Stimulated activated CD4-positive, alpha-beta T cell treated with anti-CD3 and anti-CD28 coated beads, Interleukin-2, amount 100 ng/mL, for 48 hours (primary cell): ENCODE measurements at places on chromosomes 3 and 15.

GRCh38 chr15:52730594-52730993 is 51.4 kb upstream of the ATOSA start:
- DNase-seq, result no peak

- DNase-seq, result no peak
Measured at GRCh38 chr15:95359966-95360365, 970.5 kb upstream of the NR2F2 start.

DNA sequence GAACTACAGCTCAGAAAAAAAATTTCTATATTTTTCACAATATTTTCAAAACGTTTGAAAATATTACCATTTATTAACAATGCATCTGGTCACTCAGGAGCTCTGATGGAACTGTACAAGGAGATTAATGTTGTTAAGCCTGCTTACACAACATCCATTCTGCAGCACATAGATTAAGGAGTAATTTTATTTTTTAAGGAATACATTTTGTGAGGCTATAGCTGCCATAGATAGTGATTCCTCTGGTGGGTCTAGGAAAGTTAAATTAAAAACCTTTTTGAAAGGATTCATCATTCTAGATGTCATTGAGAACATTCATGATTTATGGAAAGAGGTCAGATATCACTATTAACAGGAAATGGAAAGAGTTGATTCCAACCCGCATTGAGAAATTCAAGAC is 196.9 kb downstream of the C3orf38 start:
- no peak for DNase-seq

DNA sequence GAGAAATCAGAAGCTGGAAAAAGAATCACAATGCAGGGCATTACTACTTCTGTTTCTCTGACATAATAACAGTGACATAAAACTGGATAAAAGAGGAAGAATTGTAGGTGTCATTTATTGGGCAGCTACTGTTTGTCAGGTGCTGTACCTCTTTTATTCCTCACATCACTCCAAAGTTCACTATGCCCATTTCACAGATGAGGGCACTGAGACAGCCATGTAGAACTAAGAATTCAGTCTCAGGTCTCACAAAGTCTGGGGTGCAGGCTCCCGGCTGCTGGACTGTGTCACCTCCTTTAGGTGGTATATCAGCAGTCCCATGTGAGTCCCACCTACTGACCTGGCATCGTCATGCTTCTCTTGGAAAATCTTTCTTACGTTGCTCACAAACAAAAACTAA is 20.8 kb downstream of the TMEM212 start:
- no peak for DNase-seq

GRCh38 chr3:198079771-198080520 is 119.9 kb downstream of the LMLN start:
- DNase-seq, result peak; percentile 19

DNA sequence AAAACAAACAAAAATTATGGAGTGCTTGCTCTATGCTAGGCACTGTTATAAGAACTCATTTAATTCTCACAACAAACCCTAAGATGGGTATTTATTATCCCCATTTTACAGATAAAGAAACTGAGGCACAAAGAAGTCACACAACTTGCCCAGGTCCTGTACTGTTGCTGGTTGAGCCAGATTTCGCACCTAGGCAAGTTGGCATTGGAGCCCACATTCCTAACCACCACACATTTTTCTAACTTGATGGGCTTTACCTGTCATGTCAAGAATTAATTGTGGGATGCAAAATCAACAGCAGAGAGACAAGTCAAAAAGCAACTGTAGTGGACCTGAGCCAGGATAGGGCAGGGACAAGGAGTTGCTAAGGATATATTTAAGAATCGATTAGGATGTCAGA is 47.9 kb upstream of the VILL start:
- DNase-seq, result no peak

DNA sequence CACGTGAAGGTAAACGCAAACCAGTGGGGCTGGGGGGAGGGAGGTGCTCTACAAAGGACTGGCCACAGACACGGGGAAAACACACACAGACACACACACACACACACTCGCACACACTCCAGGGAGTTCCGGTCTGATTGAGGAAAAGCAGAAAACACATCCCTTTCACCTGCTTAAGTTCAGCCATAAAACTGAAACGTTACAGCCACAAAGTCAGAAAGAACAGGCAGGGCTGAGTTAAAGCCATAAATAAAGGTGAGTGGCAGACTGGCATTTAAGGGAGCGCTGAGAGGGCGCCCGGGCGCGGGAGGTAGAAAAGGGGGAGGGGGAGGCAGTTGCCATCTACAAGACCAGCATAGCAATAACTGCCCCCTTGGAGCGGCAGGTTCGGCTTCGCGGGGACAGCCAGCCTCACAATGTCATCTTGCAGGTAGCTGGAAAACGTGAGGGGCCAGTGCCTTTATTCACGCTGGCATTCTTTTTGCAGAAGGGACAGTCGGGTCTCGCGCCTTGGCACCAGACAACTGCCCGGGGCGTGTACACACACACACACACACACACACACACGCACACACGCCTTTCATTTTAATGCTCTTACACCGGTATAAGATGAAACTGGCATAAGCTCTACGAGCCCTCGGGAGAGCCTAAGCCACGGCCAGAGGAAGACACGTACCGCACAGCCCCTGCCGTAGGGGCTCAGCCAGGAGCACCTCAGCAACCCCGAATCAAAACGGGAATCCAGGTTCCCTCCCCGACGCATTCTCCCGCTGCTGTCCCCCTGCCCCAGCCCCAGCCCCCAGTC is 866 bp downstream of the TNIK start:
- DNase-seq, result peak; percentile 26

GRCh38 chr3:129031476-129032215 is 28.9 kb upstream of the GP9 start:
- no peak for DNase-seq

DNA sequence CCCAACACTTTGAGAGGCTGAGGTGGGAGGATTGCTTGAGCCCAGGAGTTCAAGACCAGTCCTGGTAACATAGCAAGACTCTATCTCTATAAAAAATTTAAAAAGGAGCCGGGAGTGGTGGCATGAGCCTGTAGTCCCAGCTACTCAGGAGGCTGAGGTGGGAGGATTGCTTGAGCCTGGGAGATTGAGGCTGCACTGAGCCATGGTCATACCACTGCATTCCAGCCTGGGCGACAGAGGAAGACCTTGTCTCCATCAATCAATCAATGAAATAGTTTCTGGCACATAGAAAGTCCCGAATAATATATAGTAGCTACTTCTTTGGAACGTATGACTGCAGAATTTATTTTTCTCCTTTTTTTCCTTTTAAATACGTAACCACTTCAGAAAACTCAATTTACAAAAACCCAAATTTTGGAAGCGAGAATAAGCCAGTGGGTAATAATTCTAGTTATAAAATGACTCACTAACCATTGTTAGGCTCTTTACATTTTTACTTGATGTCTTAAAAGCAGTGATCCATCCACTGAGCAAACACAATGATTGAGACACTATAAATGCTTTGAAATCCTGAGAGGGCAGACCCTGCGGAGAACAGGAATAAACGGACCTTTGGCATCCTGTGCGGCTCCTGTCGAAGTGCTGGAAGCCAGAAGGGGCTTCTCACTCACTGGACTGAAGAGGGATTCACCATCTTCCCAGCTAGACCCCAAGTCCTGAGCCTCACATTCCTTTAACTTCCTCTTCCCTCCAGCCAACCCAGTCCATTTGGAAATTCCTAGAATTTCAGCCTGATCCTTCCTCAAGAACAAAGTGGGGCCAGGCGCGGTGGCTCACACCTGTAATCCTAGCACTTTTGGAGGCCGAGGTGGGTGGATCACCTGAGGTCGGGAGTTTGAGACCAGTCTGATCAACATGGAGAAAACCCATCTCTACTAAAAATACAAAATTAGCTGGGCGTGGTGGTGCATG is 68.4 kb upstream of the MFGE8 start:
- no peak for DNase-seq

DNA sequence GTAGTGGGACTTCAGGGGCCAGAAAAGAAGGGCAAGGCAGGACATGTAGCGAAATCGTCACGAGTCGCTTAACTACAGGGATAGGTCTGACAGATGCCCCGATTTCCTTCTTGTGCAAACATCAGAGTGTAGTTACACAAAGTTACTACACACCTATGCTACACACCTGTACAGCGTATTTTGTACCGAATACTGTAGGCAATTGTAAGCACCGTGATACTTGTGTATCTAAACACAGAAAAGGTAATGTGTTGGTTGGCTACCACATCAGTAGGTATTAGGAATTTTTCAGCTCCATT is 515 bp upstream of the MTHFS start:
- DNase-seq, result no peak

- DNase-seq, result no peak
Measured at GRCh38 chr3:61173676-61174075, 77.6 kb downstream of the FHIT start.

- no peak for DNase-seq
Measured at GRCh38 chr3:37170060-37170459, 4.3 kb downstream of the LRRFIP2 start.

GRCh38 chr3:52839892-52840545 is 5.2 kb upstream of the MUSTN1 start:
- no peak for DNase-seq

DNA sequence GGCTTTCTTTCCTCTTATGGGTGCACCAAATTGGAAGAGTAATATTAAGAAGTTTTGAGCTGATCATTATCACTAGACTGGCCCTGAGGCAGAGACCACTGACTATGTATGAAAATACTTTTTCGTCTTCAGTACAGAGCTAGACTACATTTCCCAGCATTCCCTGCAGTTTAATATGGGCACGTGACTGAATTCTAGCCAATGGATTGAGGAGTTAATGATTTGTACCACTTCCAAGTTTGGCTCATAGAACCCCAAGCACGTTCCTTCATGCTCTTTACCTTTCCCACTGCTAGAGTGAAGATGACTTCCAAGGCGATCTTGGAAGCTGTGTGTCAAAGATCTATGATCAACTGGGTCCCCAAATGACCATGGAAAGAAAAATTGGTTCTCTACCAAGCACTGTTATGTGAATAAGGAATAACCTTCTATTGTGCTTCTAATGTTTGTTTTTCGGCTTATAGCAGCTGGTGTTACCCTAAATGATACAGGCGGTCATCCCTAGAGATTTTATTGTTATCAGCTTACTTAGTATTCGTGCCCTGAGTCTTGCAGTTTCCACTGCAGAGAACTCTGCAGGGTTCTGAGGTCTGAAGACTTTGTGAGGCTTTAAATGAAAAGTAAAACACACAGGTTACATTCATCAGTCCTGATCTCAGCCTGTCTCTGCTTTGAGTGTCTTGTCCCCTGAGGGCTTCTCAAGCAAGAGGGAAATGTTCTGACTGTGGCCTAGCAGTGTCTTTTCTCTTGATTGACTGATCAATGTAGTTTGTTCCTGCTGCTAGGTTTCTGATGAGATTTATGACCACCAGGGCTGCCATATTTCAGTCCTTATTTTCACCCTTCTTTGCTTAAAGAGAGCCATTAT is 486.8 kb downstream of the PDCD6IP start:
- no peak for DNase-seq

GRCh38 chr3:136232413-136232812 is 17.7 kb upstream of the PCCB start:
- DNase-seq, result no peak

DNA sequence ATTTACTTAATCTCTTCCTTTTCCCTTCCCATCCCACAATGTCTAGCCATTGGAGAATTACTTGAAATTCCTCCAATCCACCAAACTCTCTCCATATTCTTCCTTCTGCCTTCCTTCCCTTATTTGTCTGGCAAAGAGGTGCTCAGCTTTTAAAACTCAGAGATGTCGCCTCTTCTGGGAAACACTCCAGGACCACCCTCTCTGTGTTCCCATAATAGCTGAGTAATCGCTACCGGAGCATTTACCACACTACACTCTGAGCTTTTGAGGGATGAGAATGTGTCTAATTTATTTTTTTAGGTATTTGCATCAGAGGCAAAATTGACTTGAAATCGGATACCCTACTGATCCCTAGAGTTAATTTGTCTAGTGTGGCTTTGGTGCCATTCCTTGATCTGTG is 245.7 kb upstream of the TPRG1 start:
- no peak for DNase-seq

DNA sequence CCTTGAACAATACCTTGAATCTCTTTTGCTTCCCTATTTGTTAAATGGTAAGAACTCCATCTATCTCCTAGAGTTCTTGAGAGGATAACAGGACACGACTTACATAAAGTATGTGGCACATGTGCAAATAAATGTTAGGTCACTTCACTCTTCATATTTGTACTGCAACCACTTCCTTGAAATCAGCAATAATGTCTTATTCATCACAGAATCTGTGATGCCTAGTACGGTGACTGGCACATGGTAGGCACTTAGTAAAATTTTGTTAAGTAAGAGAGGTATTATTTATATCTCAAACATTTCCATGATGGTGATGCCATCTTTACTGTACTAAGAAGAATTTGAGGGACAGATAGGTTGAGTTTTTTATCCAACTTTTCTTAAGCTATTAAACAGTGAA is 14.3 kb downstream of the CD47 start:
- no peak for DNase-seq

- DNase-seq, result no peak
Measured at GRCh38 chr3:156787001-156787400, 39.2 kb upstream of the LEKR1 start.

DNA sequence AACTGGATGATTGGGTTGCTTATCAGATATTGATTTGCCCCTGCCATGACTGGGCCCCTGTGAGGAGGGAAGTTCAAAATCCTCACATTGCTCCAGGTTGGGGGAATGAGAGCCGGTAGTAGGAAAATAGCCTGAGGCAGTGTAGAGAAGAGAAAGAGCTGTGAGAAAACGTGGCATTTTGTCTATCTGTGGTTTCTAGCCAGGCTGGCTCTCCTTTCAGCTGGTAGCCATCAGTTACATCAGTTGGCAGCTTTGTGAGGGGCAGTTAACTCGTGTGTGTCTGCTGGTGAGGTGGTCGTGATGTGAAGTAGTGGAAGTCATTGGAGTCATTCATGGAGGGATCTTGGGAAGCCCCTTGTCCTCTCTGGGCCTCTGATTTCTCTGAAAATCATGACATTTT is 5.2 kb downstream of the ESYT3 start:
- no peak for DNase-seq

GRCh38 chr15:101804375-101804774 is 1.1 kb downstream of the OR4F6 start:
- no peak for DNase-seq

- DNase-seq, result no peak
Measured at GRCh38 chr3:195777975-195778374, 33.8 kb downstream of the MUC4 start.

- DNase-seq, result no peak
Measured at GRCh38 chr15:51341366-51342226, at the start of gene GLDN. TSS of gene GLDN (plus strand) at chr15:51341655. CDS start at chr15:51341685, 30 bp downstream.

GRCh38 chr3:138332472-138333073 is 2.9 kb upstream of the NME9 start:
- DNase-seq, result no peak

- DNase-seq, result no peak
Measured at GRCh38 chr15:38154837-38155236, 97.8 kb upstream of the SPRED1 start.

DNA sequence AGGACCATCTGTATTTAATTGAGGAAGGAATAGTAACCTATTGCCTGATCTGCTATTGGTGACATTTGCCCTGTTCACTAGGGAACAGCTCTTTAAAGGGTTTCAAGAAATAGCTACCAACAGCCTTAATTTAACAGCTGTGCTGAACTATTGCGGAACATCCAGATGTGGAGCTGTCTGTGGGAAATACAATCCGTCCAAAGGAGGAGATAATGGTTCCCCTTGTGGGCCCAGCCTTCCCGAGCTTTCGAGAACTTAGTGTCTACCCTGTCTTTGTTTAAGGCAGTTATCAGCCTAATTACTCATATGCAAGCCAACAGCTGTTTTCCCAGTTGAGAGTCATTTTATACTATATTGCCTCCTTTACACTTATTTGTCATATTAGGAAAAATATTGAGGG is 398.6 kb downstream of the WDR72 start:
- no peak for DNase-seq

- no peak for DNase-seq
Measured at GRCh38 chr15:80160570-80161156, 7.9 kb downstream of the FAH start.

GRCh38 chr3:53159156-53160060 is 1.6 kb upstream of the PRKCD start:
- DNase-seq, result no peak
